ENCODE measurements at places on chromosomes 6 and 20. TPM values are rescaled to one million over a fixed set of nuclear protein-coding genes. Genes with fewer than 3 reads are reported as not detected.

GRCh38 chr20:25076731-25077609, 5.0 kb downstream of the VSX1 start:
- no peak for DNase-seq

Gene SLC25A27
- total RNA-seq: 19.7 TPM

Gene DZANK1
- 2.5 TPM for total RNA-seq

Gene MYB
- total RNA-seq: not detected

All from aorta (tissue), 5 donors.